ENCODE measurements at places on chromosomes 7 and 10.
A peak's percentile ranks its signal among the peaks of the same experiment; 100 is the strongest.

DNA sequence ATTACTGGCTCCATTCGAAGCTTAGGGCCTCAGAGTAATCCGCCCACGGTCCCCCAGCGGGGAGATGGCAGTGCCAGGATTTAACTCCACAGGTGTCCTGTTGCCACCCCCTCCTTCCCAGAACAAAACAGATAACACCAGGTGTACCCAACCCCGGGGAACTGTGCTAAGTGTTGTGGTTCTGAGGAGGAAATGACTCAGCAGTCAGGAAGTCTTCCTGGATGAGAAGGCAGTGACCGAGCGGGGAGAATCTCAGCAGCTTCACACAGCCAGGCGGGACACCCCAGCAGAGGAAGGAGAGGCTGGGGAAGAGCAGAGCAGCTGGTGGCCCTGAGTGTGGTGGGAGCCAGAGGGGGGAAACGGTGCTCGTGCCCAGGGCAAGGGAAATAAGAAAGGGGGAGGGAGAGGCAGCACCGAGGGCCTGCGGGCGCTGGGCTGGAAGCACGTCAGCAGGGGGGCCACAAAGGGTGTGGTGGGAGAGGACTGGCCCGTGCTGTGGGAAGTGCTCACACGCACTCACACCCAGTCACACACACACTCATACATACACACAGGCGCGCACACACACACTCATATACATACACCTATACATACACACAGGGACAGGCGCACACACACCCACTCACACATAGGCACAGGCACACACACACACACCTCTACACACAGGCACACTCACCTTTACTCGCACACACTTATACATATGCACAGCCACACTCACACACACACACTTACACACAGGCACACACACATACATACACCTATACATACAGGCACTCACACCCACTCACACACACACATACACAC is 59.8 kb upstream of the CHST15 start:
- peak; percentile 75 for DNase-seq

- no peak for DNase-seq
Observed at GRCh38 chr7:19112274-19113001, 5.0 kb downstream of the TWIST1 start.

DNA sequence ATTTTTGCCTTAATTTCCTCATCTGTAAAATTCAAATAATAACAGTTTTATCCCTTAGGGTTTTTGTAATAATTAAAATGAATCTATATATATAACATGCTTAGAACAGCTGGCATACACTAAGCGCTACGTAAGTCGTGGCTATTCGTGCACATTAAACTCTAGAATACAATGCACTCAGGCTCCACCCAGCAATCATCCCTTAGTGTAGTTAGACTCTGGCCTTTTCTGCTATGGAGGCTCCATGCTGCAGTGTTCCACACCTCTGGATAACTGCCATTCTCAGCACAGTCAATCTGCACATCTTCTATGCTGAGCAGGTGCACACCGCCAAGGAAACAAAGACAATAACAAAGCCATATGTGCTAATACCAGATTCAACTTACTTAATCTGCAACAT is 92.9 kb downstream of the IPMK start:
- DNase-seq: no peak

GRCh38 chr10:89744026-89744425 is 42.6 kb downstream of the KIF20B start:
- DNase-seq: no peak

DNA sequence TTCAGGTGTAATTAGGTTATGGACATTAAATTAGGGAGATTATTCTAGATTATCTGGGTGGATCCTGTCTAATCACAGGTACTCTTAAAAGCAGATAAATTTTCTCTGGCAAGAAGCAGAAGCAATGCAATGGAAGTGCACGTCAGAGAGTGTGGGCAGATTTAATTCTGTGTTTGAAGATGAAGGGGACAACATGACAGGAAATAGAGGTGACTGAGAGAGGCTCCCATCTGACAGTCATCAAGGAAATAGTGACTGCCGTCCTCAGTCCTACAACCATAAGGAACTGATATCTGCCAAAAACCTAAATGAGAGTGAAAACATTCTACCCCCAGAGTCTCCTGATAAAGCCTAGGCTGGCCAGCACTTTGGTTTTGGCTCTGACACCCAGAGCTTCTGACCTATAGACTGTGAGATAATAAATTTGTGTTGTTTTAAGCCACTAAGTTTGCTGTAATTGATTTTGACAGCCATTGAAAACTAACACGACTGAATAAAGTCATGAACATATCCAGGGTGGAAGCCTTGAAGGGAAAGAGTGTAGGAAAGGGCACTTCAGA is 30.5 kb upstream of the DDX50 start:
- DNase-seq: peak; percentile 7

GRCh38 chr7:45238806-45239205 is 81.2 kb downstream of the RAMP3 start:
- DNase-seq: no peak

DNA sequence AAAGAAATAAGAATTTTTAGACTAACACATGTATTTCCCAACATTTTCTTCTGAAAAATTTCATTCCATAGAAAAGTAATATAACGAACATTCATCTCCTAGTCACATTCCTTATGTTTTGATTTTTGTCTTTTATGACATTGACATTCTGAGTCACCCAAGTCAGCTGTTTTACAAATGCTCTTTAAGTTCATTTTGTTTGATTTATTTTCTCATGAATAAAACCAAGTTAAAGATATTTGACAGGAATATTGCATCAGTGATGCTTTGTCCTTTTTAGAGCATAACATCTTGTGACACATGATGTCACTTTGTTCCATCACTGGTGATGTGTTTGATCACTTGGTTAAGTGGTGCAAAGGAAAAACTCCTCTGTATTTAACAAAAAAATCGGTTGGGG is 48.4 kb downstream of the HGF start:
- no peak for DNase-seq

DNA sequence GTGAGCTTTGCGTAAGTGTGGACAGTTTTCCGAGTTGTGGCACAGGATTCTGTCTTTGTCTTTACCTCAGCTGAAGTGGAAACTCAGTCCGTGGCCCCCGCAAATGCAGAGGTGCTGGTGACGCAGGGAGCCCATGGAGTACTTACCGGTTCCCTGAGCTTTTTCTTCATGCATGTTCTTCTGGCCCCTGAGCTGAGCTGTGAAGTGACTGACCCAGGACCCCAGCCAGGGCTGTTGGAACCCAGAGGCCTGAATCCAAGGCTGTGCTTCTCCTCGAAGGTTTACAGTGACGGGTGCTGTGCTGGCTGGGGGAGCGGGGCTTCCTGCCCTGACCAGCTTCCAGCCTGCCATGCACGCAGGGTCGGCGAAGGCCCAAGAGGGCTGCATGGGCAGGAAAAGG is 223.5 kb downstream of the GLRX3 start:
- no peak for DNase-seq

DNA sequence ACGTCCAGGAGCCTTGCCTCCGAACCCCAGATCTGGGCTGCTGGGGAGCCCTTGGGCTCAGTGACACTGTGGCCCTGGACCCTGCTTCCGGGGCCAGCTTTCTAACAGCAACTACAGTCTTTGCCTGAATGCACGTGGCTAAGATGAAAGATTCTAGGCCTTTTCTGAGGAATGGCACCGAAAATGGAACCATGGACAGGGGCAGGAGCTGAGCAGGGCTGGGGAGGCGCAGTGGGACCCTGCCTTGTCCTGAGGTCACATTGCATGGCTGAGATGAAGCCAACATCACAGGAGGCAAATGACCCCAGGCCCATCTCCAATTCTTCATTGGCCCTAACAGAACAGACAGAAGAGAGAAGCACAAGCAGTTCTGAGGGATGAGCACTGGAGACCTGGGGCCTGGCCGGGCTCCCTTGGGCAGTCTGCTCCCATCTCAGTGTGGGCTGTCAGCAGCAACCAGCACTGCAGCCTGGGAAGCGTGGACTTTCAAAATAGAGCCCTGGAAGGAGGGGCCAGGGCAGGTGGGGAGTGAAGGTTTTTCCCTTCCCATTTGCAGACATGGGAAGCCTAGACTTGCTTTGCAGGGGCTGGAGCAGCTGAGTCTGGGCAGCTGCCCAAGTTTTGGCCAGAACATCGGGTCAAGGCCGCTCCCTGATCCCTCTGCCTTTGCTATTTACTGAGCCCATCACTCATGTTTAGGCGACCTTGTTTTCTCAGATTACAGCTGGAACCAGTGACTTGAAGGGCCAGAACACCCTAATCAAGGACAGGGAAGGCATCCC is 114.4 kb upstream of the TCERG1L start:
- no peak for DNase-seq

GRCh38 chr10:89377705-89378637 is at the start of gene IFIT1B:
Gene IFIT1B (plus strand): TSS chr10:89378056. CDS start chr10:89378136, 80 bp downstream.
- DNase-seq: no peak

DNA sequence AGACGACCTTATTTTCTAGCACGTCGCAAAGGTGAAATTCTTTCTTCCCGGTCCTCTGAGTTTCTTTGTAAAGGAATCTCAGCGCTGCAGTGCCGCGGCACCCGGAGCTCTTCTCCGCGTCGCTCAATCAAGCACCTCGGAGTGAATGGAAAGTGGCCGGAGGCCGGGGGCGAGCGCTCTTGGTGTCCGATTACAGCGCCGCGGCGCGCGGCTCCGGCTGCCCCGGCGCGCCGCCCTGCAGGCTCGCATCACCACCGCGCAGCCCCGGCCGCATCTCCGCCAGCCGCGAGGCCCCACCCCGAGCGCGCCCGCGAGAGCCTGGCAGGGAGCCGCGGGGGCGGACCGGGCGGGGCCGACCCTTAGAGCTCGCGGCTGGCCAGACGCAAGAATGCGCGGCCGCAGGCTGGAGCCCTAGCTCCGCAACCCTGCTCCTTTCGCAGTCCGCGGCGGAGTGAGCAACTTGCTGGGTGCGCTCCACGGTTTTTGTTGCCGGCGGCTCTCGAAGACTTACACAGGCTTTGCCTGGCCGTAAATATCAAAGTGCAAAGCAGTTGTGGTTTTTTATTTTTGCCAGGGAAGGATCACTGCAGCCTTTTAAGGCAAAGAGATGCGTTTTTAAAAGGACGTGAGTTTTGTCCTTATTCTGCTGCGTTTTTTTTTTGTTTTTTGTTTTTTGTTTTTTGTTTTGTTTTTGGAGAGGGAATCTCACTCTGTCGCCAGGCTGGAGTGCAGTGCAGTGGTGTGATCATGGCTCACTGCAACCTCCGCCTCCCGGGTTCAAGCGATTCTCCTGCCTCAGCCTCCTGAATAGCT is at the start of gene SEMA3C:
Gene SEMA3C (minus strand): TSS at position 143 of the 813 bp plus-strand sequence. CDS start 2,270 bp downstream, outside the sequence.
- DNase-seq: peak; percentile 20

- DNase-seq: no peak
Observed at GRCh38 chr7:1218541-1219165, 14.0 kb upstream of the UNCX start.

DNA sequence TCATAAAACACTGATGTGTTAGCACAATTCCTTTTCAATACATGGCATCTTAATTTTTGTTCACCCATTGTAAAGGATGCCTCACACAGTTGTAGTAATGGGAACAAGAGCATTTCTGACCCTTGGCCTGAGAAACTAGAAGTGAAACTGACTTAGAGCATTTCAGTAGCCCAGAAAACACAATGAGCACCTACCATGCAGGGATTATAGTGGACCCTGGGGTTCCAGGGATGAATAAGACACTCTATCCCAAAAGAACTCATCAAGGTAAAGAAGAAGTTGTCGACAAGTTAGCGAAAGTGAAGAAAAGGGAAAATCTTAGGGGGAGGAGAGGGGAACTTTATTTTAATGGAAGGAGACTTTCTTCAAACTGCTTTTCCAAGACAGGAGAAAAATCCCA is 125.6 kb downstream of the NT5C2 start:
- no peak for DNase-seq

- no peak for DNase-seq
Observed at GRCh38 chr10:101967713-101968112, 88.3 kb downstream of the ARMH3 start.

DNA sequence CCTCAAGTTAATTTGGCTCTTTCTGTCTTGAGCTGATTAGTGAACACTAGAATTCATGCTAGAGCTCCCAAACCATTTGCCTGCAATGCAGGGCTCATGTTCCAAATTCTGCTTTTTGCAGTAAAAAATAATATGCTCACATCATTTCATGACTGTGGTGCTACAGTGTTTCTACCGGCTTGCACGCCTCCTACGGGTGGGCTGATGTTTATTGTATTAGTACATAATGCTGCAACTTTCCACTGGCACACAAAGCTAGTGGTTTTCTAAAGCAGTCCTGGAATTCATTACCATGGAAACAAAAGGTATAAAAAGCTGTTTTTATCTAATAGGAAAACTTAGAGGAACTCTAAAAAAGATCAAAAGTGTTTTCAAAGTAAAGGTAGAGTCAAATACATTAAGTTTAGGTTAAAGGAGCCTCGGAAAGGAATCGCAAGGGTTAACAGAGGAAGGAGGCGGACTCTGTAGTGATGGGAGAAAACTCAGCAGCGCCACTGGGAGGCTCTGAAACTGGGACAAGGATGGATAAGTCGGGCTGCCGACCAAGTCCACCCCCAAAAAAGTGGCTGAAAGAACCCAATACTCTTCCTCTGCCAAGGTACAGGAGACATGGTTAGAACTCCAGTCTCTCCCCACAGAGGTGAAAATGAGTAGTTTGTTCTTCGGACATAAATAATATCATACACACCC is 25.9 kb downstream of the GRM8 start:
- no peak for DNase-seq

GRCh38 chr10:86585037-86585929 is 63.7 kb upstream of the WAPL start:
- peak; percentile 79 for DNase-seq

GRCh38 chr10:88076027-88076880 is 212.8 kb downstream of the PTEN start:
- peak; percentile 15 for DNase-seq

DNA sequence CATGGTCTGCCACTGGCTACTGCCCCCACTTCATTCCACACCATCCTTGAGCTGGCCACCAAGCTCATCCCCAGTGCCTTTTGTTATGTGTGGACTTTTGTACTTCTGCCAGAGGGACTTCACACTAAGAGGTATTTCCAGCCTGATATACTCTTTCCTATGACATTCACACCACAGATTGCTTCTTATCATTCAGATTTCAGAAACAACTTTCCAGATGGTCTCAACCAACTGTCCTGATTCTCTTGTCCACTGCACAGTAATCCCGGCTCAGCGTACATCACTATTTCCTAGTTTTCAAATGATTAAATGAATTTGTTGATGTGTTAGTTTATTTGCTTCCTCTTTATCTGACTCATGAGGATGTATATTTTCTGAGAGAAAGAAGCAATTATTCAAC is 7.1 kb downstream of the CDC14C start:
- no peak for DNase-seq

DNA sequence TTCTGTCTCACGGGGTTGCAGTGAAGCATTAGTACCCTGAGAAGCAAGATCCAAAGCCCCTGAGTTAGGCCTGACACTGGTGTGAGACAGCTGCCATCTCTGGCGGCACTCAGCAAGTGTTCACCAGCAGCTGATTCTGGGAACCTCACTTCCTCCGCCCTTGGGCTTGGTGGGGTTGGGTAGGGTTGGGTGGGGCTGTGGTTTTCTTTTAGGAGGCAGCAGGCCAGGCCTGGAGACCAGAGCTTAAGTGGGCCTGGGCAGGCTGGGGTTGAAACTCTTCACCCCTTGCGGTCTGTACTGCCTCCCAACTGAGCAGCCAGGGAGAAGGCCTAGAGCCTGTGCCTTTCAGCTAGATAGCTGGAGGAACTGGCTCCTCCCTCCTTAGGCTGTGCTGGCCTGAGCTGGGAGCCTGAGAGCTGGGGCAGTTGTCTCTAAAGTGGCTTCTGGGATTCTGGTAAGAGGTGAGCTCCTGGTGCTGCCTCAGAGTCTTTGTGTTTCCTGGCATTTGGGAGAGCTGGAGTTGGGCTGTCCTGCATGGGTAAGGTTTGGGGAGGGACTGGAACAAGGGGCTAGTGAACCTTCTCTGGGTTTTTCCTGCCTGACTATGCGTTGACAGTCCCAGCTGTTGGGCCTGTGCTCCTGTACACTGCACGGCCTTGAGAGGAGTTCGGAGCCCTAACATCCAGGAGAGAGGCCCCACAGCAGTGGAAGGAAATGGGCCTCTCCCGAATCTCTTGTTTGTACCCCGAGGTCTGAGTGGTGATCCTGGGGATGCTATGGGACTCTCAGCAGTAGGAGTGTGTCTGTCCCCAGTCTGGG is 5.1 kb downstream of the TSPAN14 start:
- peak; percentile 89 for DNase-seq

Measured in activated CD4-positive, alpha-beta T cell treated with anti-CD3 and anti-CD28 coated beads, Interleukin-10, Interleukin-2, amounts not matched to agents 100 ng/mL and 50 ng/mL, durations not matched to agents 16 hours and 8 hours (primary cell).